ENCODE measurements at places on chromosomes 13 and 19.

DNA sequence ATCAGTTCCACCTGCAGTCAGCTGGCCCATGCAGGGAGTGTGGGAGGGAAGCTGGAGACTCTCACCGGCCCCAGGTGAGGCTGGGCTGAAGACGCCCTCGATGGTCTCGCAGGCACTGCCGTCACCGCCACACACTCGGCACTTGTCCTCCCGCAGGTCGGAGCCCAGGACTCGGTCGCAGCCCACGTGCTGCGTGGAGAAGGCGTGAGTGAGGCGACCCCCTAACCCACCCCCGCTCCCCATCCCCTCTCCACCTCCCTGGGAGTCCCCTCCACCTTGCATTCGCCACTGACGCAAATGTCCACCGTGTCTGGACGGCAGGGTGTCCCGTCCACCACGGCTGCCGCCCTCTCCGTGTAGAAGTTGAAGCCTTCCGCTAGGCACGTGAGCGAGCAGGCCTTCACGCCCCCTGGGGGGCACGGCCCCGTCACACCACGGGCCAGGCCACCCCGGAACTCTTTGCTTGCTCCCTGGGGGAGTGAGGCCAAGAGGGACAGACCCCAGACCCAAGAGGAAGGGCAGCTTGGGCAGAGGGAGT, 12.0 kb upstream of the MYO1F start:
- DNase-seq: no peak

DNA sequence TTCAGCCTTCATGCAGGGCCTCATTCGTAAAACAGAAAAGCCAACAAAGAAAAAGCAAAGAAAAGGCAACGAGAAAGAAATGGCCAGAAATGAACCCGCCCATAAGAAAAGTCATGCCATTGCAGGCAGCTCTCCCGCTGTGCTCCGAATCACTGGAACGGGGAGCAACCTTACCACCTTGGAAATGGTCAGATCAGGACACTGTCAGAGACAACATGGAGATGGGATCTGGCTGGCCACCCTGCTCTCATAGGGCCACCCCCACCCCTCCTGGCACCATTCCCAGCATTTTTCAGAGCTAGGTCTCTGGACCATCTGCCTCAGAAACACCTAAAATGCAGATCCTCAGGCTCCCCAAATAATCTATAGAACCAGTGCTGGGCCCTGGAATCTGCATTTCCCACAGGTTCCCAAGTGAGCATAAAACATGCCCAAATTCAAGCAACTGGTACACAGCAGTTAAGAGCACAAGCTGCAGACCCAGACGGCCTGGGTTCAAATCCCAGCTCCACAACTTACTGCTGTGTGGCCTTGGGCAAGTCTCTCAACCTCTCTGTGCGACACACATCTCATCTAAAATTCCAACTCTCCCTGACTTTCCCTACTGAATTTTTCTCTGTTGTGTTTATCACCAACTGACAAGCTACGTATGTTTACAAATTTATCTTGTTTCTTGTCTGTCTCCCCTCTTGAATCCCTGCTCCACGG, 151.6 kb downstream of the IER2 start:
- DNase-seq: no peak

DNA sequence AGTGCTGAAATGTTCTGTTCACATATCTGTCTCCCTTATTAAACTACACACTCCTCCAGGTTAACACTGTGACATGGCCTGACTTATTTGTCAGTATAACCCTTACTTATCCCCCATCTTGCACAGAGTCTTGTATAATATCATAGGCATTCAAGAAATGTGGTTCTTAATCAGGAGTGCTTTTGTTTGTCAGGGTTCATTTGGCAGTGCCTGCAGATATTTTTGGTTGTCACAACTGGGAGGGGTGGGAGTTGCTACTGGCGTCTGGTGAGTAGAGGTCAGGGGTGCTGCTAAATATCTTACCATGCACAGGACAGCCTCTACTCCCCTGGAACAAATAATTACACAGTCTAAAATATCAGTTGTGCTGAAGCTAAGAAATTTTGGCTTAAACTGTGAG, 20.4 kb upstream of the OBI1 start:
- DNase-seq: no peak

DNA sequence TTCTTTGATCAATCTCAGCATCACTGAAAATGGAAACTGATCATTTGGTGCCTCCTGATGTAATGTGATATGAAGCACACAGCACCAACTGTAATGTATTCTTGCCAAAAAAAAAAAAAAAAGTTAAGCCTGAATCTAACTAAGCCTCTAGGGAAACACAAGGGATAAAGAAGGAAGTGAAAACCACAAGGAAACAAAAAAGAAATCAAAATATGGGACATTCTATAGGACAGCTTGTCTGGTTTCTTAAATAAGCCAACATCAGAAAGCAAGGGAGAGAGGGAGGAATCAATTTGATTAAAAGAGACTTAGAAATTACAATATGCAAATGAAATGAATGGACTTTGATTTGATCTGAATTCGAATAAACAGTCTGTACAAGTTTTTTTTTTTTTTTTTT, 20.6 kb upstream of the METTL21C start:
- DNase-seq: no peak

All from NCI-H2029 treated with DMSO at 0.1 percent for 48 hours (cell line).